ENCODE measurements at places on chromosomes 11 and 22.

- no peak for DNase-seq
Measured at GRCh38 chr11:10694486-10695239, 1.1 kb upstream of the IRAG1 start.

- peak; percentile 49 for DNase-seq
Measured at GRCh38 chr11:72585762-72586311, 88.4 kb downstream of the PDE2A start.

DNA sequence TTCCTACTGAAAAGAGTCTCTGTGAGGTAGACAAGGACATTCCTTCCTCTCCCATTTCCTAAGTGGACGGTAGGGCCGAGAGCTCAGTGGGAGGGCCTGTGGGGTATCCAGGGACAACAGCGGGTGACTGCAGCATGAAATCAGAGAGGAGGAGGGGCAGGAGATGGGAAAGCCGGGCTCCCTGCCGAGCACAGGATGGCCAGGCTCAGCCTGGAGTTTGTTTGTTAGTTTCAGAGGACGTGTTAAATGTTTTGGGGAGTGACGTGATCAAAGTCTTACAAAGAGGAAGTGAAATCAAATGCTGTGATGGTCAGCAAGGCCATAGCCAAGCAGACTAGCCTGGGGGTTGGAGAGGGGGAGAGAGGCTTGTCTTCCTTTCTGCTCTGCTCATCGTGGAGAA, 152.7 kb downstream of the ADAMTS15 start:
- no peak for DNase-seq

- no peak for DNase-seq
Measured at GRCh38 chr11:16028419-16028818, 327.9 kb downstream of the SOX6 start.

GRCh38 chr11:121672630-121673487, 220.1 kb upstream of the SORL1-AS1 start:
- no peak for DNase-seq

DNA sequence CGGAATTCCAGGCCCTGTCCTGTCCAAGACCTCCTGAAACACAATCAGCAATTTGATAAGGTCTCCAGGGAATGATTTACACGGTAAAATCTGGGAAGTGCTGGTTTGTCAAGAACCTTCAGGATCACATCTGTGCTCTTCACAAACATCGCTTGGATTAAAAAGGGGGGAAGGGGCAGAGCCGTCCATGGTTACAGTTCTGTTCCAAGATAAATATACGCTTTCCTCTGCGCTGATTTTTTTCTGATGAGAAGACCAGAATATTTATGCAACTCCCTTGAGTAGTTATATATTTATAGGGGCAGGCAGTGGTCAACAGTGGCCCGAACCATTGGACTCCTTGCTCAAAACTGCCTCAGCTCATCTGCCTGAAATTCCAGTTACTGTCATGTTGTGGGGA, 9.2 kb upstream of the APOL5 start:
- no peak for DNase-seq

GRCh38 chr11:86469491-86470388, 95.1 kb downstream of the CCDC81 start:
- no peak for DNase-seq

DNA sequence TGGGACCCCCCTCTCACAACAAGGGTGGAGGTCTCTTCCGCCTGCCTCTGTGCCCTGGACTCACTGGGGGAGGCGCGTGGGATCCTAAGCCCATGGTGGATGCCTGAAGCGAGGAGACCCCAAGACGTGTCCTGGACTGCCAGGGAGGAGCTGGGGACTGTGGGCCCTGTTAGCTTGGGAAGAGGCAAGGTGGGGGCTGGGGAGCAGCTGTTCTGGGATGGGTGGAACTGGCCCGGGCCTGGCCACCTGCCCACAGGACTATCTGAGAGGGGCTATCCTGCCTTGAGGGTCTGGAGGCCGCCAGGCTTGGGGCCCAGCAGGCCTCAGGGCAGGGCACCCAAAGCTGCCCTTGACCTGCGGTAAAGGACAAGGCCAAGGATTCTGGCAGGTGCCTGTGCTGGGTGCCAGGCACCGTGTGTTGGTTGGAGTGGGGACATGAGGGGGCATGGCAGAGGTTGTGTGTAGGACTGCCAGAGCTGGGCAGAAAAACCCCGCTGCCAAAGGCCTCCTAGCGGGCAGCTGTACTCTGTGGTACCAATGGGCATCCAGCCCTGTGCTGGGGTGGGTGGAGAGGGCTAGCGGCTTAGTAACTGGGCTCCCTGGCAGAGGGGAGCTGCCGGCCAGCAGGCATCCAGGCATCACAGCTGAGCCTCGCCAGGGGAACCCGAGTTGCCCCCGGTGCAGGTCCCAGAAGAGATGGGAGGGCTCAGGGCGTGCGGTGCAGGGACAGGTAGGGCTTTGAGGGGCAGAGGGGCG, 670 bp downstream of the LSP1 start:
- no peak for DNase-seq

DNA sequence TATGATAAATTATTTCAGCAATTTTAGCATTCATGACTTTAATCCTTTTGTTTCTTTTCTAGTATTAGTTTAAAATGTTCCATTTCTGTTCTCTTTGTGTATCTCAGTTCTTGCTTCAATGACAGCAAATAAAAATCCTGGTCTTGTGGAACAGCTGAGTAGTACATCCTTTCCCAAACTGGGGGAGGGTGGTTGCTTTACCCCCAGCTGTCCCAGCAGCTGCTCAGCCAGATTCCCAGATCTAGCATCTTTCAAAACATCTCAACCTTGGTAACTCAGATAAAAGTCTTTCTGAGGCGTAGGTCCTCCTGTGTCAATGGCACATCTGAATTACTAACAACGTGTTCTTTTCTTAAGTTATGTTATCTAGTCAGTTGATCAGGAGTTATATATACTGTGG, 72.2 kb upstream of the GRK2 start:
- no peak for DNase-seq

GRCh38 chr11:114065094-114065493, 5.6 kb downstream of the ZBTB16 start:
- DNase-seq: no peak

DNA sequence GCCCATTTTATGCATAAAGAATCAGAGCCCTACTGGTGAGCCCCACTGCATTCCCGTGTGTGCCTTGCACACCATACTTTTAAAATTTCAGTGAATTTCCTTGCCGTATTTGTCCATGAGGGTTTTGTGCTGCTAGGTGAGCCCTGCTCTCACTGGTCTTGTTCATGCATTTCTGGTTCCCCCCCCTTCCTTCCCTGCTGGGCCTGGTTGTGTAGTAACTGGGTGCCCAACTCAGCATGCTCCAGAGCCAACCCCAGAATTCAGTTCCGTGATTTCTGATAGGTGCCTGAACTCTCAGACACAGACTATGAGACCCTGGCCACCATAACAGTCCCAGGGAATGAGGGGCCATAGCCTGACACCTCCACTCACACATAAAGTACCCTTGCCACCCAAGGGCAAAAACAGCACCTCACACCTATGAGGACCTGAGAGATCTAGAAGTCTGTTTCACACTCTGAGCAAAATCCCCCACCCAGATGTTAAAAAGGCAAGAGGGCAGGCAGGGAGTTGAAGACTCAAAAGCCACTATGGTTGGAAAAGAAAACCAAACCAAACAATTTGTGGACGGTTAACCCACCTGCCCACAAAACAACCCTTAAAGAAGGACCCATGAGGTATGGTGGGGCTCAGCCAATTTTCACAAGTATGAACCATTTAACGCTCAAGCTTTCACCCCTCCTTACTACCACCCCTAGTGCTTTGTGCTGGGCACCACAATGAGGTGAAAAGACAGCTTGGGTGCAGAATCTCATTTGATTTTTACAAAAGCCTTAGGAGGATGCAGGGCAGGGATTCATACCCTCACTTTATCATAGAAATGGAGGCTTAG, 16.8 kb upstream of the IL10RA start:
- DNase-seq: no peak

GRCh38 chr11:72227316-72228228, 3.0 kb downstream of the INPPL1 start:
- DNase-seq: no peak

DNA sequence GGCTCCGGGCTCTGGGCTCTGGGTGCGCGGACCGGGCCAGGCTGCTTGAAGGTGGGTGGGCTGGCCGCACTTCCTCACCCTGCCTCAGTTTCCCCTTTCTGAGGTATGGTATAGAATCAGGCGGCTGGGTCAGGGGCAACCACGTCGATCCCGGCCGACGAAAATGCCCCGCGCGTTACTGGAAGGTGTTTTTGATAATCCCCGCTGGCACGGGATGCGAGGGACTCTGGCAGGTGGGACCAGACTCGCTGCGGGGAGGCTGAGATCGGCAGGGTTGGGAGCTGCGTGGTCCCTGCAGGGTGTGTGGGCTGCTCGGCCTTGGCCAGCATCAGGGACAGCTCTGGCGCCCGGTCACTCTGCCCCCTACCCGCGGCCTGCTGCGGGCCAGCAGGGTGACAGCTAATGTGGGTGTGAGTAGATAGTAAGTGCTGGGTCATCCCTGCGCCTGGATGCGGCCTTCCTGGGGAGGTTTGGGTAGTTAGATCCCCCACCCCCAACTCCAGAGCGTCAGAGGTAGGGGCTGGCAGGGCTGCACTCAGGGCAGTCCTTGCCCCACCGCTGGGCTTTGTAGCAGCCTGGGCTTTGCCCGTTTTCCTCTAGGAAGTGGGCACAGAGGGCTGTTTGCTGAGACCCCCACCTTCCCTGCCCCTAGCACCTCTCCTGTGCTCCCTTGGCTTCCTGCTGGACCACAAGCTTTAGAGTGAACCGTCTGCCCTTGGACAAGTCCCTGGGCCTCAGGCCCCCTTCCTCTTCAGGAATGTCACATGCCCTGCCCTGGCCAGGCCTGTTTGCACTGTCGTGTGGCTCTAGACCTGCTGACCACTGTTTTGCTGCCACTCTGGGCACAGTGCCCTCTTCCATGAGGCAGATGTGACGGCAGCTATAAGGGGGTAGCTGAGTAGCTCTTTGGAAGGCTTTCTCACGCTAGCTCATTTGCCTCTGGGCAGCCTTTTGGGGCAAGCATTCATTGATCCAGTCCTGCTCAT, 579 bp downstream of the TANGO2 start:
- DNase-seq: no peak
